ENCODE measurements at places on chromosomes 7 and 10. TPM values are rescaled to one million over a fixed set of nuclear protein-coding genes. Genes with fewer than 3 reads are reported as not detected.

Gene HECW1
- not detected for total RNA-seq

Gene WDFY4
- 1.2 TPM for total RNA-seq

Gene SPDYE11
- not detected for total RNA-seq

Gene TEX36
- total RNA-seq: not detected

Gene SKAP2
- 10.2 TPM for total RNA-seq

Data from activated naive CD8-positive, alpha-beta T cell treated with anti-CD3 and anti-CD28 coated beads for 36 hours (primary cell).